Hypothalamus (tissue), 51 donors: ENCODE measurements at places on chromosomes 12 and 14.

GRCh38 chr14:63432888-63433552 lies 110.2 kb downstream of the PPP2R5E start:
- no peak for DNase-seq

DNA sequence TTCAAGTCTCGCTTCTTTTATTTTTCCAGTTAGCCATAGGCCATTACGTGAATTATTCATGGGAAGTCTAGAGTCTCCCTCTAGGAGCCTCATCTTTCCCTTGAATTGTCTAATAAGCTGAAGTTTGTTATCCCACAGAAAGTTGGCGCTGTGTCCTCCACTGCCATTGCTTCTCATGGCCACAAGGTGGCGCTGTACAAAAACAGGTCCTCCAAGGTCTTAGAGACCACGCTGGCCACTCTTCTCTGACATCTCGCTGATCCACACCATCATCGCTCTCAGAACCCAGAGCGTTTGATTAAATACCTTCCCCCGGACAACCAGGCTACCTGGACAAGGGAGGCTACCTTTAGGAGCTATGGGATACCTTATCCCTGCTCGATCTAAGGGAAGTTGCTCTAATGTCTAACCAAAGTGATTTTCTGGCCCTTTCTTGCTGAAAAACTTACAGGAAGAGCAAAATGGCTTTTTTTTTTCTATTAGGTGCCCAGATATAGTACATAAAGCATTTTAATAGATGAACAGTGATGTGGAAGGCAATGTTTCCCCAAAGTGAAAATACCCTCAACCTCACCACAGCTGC lies 110.0 kb downstream of the CCDC60 start:
- peak; percentile 10 for DNase-seq

DNA sequence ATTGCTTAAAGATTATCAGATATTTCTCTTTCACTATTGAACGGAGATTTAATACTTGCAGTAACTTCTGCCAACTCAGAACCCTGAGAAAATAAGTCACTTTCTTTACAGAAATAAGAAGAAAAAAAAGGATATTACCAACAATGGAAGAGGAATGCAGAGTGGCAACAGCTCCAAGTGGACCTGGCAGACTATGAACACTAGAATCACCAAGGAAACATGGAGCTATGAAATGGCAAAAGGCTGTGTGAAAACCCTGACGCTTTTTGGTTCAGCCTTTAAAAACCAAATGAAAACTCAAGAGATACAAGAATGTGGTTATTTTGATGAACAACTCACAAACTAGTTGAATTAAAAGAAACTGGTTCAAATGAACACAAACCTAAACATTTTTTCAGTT lies 17.7 kb downstream of the DTD2 start:
- DNase-seq: no peak

GRCh38 chr14:21454843-21455544 lies 929 bp downstream of the CHD8 start:
- DNase-seq: no peak

GRCh38 chr14:85958069-85958468 lies 428.1 kb downstream of the FLRT2 start:
- no peak for DNase-seq

DNA sequence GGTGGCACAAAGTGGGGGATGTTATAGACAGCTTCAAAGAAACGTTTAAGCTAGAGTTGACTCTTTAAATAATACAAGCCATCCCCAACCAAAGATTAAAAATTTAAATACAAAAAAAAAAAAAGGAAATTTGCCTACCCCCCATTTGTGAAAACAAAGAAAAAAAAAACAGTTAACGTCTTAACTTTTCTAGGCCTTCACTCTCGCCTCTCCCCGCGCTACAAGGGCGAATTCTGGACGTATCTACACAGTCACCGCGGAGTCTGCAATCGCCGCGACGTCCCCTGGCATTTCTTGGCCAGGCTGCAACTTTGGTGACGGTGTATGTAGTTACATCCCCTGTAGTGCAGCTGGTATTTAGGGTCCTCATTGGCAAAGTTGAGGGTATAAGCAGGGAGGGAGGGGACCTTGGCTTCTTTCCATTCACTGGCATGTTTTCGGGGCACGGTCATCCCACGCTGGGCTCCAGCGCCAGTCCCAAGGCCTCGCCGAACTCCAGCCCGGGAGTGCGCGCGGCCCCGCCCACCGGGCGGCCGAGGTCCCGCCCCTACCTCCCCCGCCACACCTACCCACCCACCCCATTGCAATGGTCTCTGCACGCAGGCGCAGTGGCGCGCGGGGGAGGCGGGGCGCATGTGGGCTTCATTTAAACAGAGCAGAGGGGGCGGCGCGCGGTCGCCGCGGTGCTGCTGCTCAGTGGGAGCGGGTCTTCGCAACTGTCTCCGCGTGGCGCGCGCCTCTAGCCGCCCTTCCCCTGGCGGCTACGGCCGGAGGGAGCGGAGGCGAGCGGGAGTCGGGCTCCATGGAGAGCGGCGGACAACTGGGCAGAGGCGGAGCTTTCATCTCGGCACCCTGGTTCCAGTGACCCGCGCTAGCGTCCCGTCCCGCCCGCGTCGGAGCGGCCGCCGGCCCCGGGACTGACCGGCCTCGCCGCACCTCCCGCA lies at the start of gene NUDT4:
NUDT4 (plus strand) TSS at position 674 of the 944 bp plus-strand sequence. CDS start 398 bp downstream, outside the sequence.
- peak; percentile 83 for DNase-seq

- DNase-seq: no peak
Observed at GRCh38 chr12:47896633-47897032, 8.2 kb downstream of the VDR start.

- DNase-seq: no peak
Observed at GRCh38 chr12:12812618-12813119, 477 bp upstream of the DDX47 start.

DNA sequence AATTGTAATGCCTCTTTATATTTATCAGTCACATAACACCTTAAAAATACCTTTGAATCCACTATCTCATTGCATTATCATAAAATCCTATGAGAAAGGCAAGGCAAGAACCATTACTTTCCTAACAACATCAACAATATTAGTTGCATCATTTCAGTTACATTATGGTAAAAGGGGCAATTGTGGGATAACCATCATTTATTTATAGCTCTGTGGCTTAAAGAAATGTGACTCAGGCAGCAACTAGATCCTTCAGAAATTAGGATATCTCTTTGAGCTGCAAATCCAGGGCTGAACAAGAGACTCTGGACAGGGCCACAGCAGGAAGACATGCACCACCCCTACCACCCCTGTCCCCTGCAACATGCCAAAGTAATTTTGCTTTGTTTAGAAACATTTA lies 36.4 kb downstream of the EPS8 start:
- no peak for DNase-seq

DNA sequence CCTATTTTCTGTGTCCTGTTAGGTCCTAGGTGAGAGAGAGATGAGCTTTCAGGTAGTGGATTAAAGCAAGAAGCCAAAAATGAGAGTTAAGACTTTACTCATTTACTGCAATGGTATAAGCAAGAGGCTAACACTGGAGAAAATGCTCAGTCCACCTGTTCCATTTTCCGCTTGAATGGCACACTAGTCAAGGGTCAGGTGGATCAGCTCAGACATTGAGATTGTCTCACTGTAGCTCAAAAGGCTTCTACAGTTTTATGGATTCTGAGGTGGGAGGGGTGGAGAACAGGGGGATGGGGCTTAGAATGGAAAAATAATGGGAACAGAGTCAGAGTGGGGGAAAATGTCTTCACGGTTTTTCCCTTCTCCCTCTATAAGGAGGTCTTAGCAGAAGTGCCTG lies 57.3 kb upstream of the MUCL1 start:
- no peak for DNase-seq

DNA sequence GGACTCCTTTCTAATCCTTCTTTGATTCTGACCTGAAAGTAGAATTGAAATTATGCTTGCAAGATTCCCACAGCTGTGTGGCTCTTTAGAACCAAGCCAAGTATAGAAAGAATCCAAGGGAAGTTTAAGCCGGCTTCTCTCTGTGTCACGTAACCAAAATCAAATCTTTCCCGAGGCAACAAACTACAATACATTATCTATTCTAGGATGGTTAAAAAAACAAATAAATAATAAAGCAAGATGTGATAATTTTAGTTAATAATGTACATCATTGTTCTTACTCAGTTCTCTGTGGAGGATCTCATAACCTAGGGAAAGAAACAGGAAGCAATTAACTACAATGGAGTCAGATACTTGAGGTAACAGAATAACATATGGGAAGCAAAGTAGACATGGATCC lies 78.1 kb upstream of the ST8SIA1 start:
- DNase-seq: no peak

DNA sequence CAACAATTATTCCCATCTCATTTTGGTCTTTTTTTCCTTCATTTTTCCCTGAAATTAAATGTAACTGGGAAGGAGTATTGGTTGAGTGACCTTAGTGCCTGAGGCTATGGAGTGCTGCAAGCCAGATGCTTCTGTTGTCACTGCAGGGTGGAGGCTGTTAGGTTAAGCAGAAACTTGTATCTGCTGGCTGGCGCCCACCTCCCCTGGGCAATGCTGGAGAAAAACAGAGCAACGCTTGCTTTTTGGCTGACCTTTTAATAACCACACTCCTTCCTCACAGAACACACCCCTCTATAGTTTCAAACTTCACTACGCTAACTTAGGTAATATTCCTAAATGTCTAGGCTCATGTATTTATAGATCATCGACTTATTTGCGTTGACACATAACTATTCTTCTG lies 583.5 kb upstream of the NOVA1 start:
- no peak for DNase-seq

DNA sequence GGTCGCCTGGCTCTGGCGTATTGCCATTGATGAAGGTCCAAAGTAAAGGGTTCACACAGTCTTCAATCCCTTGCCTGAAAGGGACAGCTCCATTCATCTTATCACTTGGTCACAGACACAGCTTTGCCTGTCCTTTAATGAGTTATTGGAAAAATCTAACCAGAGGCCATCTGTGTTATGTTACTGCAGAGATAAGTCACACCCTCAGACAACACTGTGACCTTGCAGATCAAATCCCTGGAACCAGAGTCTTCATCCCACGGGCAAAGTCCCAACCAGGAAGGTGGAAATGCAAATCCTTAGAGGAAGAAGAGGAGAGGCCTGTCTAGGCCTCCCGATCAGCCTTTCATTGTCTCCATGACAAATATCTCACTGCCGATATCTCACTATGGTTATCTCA lies 68.3 kb upstream of the SCN8A start:
- no peak for DNase-seq
